ENCODE measurements at places on chromosomes 3 and 15. TPM values are rescaled to one million over a fixed set of nuclear protein-coding genes. Genes with fewer than 3 reads are reported as not detected.

The C3orf70 gene
- 10.8 TPM for total RNA-seq

The FETUB gene
- not detected for total RNA-seq

The GOLGA8T gene
- total RNA-seq, result not detected

The SIDT1 gene
- 6.8 TPM for total RNA-seq

The PLSCR5 gene
- not detected for total RNA-seq

The CAPN3 gene
- 31.7 TPM for total RNA-seq

GRCh38 chr3:37999836-38000235 lies 9.2 kb downstream of the VILL start:
- H3K36me3 ChIP-seq, result peaks cover 21% of the 10 kb centered on the region
- H3K4me1 ChIP-seq, result peaks cover 46% of the 10 kb centered on the region
- no peak overlapping the region for H3K27ac ChIP-seq
- DNase-seq, result no peak

- no peaks in the 10 kb centered on the region for H3K36me3 ChIP-seq
- DNase-seq, result no peak
- H3K27me3 ChIP-seq, result no peaks in the 10 kb centered on the region
- H3K4me1 ChIP-seq, result peaks cover 5% of the 10 kb centered on the region
- no peak overlapping the region for H3K4me3 ChIP-seq
Measured at GRCh38 chr3:197420115-197420514, 121.7 kb upstream of the DLG1 start.

GRCh38 chr3:127970966-127971592 lies 56.0 kb downstream of the KBTBD12 start:
- H3K4me1 ChIP-seq, result no peaks in the 10 kb centered on the region
- DNase-seq, result no peak
- H3K4me3 ChIP-seq, result no peak overlapping the region
- no peaks in the 10 kb centered on the region for H3K36me3 ChIP-seq

- no peak overlapping the region for H3K27ac ChIP-seq
- no peaks in the 10 kb centered on the region for H3K36me3 ChIP-seq
- H3K4me1 ChIP-seq, result no peaks in the 10 kb centered on the region
- no peak overlapping the region for H3K4me3 ChIP-seq
- DNase-seq, result no peak
- no peaks in the 10 kb centered on the region for H3K27me3 ChIP-seq
Measured at GRCh38 chr15:27165590-27165989, 194.6 kb downstream of the GABRG3 start.

DNA sequence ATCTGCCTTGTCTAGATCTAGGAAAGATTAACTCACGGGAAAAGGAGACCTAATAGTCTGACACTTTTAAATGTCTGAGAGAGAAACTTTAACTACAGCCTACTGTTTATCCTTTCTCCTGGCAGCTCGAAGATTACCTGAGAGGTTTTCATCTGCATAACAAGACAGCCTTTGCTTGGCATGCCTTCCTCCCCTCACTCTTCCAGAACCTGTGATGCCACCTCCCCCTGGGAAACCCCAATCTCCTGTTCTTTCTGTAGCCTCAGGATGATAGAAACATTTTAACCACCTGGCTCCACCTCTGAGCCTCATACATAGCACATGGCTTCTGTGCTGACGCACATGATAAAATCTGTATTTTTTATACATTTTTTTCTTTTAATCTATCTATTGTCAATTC lies 420.8 kb downstream of the CNTN6 start:
- DNase-seq, result no peak
- H3K4me3 ChIP-seq, result no peak overlapping the region
- no peaks in the 10 kb centered on the region for H3K36me3 ChIP-seq

GRCh38 chr3:175077216-175077615 lies 218.1 kb downstream of the NAALADL2 start:
- H3K4me1 ChIP-seq, result no peaks in the 10 kb centered on the region
- no peak overlapping the region for H3K4me3 ChIP-seq
- H3K27ac ChIP-seq, result no peak overlapping the region
- no peaks in the 10 kb centered on the region for H3K27me3 ChIP-seq

GRCh38 chr15:85688711-85689110 lies 106.0 kb downstream of the KLHL25 start:
- H3K4me3 ChIP-seq, result no peak overlapping the region
- H3K27ac ChIP-seq, result peak overlapping the region; percentile 74
- H3K4me1 ChIP-seq, result no peaks in the 10 kb centered on the region

- H3K4me3 ChIP-seq, result no peak overlapping the region
- DNase-seq, result peak; percentile 51
- peaks cover 51% of the 10 kb centered on the region for H3K4me1 ChIP-seq
- no peaks in the 10 kb centered on the region for H3K36me3 ChIP-seq
Measured at GRCh38 chr3:14431917-14432834, 29.8 kb downstream of the SLC6A6 start.

DNA sequence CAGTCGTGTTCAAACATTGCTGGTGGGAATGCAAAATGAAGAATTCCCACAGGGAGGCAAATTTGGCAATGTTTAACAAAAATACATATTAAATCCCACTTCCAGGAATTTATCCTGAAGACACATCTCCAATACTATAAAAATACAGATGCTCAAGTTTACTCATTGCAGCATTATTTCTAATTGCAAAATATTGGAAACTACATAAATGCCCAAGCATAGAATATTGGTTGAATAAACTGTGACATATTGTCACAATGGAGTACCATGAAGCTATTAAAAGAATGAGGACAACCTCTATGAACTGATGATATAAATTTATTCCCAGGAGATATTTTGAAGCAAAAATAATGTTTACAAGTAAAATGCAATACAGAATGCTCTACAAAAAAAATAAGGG lies 49.7 kb upstream of the UBE2E2 start:
- no peaks in the 10 kb centered on the region for H3K36me3 ChIP-seq
- DNase-seq, result no peak
- H3K27ac ChIP-seq, result no peak overlapping the region
- H3K4me3 ChIP-seq, result no peak overlapping the region
- no peaks in the 10 kb centered on the region for H3K4me1 ChIP-seq
- H3K27me3 ChIP-seq, result no peaks in the 10 kb centered on the region

GRCh38 chr15:99614749-99615288 lies 49.0 kb downstream of the MEF2A start:
- DNase-seq, result no peak
- H3K27ac ChIP-seq, result peak overlapping the region; percentile 58
- H3K36me3 ChIP-seq, result no peaks in the 10 kb centered on the region
- H3K4me1 ChIP-seq, result no peaks in the 10 kb centered on the region
- H3K27me3 ChIP-seq, result no peaks in the 10 kb centered on the region
- H3K4me3 ChIP-seq, result no peak overlapping the region

DNA sequence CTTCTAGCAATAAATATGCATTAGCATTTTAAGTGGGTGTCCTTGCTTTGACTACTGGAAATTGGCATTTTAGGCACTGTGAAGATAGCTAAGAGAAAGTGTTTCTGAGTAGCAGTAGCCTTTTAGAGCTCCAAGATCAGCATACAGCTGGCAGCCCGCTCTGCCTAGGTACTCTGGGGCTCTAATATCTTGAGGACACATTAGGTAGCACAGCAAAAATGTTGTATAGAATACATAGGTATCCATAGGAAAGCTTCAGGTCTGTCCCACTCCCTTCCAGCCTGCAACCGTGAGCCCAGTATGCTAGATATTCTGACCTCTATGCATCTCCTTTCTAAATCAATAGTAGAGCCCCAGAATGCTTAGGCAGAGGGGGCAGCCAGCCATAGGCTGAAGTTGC lies 670.5 kb downstream of the NLGN1 start:
- no peak overlapping the region for H3K27ac ChIP-seq
- no peaks in the 10 kb centered on the region for H3K36me3 ChIP-seq
- H3K4me1 ChIP-seq, result no peaks in the 10 kb centered on the region
- no peak overlapping the region for H3K4me3 ChIP-seq
- no peak for DNase-seq

GRCh38 chr15:51678096-51678495 lies 3.2 kb upstream of the SCG3 start:
- H3K27me3 ChIP-seq, result peaks cover 23% of the 10 kb centered on the region
- no peak overlapping the region for H3K27ac ChIP-seq

Data from tibial nerve (tissue), 4 donors.